Urothelium cell line (cell line): ENCODE measurements at places on chromosomes 6 and 20.
A peak's percentile ranks its signal among the peaks of the same experiment; 100 is the strongest.

DNA sequence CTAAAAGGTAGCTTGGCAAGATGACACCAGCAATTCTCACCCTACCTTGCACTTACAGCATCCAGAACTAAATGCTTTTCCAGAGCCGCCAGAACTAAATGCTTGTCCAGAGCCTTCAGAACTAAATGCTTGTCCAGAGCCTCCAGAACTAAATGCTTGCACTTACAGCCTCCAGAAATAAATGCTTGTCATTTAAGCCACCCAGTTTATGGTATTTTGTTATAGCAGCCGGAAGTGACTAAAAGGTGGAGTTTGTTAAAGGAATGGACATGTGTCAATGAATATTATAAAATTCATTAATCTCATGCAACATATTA is 133.5 kb downstream of the GPX5 start:
- DNase-seq, result no peak

- peak; percentile 67 for DNase-seq
These were observed 174.0 kb downstream of the GJA10 start for GRCh38 chr6:90068264-90068663.

GRCh38 chr6:38033442-38033982 is 214.0 kb downstream of the ZFAND3 start:
- no peak for DNase-seq

GRCh38 chr20:1830240-1830639 is 65.0 kb upstream of the SIRPA start:
- DNase-seq, result peak; percentile 91

DNA sequence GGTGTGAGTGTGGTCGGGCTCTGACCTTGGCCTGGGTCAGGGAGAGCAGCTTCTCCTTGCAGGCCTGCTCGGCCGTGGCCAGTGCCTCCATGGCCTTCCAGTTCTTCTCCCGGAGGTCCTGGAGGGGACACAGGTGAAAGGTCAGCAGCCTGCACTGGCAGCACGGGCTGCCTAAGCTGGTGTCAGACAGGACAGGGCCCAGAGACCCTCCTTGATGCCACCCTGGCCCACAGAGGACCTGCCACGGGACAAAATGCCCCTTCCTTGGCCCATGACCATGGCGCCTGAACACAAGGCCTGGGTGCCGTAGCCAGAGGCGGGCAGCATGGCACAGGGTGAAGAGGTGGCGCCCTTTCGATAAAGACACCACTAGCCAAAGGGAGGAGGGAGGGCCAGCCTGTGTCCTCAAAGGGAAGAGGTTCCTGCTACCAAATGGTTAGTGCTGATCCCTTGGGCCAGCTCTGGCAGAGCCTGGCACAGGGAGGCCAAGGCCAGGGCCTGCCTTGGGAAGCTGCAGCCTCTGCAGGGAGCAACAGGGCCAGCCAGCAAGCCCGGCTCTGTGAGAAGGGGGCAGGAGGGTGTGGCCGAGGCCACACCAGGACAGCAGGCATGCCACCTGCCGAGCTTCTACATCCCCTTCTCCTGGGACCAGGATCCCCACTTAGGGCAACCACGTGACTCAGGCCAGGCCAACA is 54.8 kb downstream of the DSTN start:
- DNase-seq, result no peak

DNA sequence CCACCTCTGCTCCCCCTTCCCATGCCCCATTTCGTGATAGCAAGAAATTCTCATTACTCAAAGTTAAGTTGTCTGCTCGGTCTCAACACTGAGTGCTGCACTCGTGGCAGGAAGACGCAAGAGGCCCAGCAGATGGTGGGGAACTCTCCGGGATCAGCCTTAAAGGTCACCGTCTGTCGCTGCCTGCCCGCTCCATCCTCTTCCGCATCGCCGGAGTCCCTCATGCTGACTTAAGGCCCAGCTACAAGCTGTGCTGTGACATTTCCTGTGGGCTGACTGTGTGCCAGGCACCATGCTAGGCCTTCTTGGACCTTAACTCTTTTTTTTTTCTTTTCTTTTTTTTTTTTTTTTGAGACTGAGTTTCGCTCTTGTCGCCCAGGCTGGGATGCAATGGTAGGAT is 17.8 kb downstream of the GRM4 start:
- no peak for DNase-seq

DNA sequence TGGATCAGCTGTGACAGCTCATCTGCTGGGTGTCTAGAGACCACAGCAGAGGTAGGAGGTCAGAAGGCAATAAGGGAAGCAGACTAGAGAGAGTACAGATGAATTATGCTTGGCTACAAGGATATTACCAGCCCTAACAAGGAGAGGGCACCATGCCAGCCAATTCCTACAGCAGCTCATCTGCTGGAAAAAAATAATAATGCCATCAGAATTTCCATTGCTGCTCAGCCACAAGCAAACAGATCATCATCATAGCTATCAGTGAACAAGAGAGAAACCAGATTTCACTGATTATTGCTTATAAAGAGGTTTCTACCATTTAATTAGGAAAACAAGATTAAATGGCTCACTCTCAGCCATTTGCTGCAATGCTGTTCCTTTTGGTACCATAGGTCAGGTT is 66.5 kb downstream of the PSMG4 start:
- no peak for DNase-seq

DNA sequence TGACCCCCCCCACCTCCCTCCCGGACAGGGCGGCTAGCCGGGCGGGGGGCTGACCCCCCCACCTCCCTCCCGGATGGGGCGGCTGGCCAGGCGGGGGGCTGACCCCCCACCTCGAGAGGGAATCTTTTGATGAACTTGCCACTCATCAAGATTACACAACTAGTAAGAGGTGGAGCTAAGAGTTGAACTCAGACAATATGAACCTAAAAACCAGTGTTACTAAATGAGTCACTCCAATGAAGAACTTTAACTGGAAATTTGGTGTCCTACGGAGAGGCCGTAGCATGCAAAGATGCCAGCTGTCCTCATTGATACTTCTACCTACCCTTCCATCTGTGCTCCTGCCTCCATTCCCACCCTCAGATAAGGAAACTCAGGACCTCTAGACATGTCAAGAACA is 42.8 kb downstream of the PFDN4 start:
- DNase-seq, result no peak

GRCh38 chr6:113089056-113089455 is 741.9 kb downstream of the RFPL4B start:
- DNase-seq, result no peak

GRCh38 chr6:150741633-150742200 is 123.8 kb upstream of the MTHFD1L start:
- no peak for DNase-seq

DNA sequence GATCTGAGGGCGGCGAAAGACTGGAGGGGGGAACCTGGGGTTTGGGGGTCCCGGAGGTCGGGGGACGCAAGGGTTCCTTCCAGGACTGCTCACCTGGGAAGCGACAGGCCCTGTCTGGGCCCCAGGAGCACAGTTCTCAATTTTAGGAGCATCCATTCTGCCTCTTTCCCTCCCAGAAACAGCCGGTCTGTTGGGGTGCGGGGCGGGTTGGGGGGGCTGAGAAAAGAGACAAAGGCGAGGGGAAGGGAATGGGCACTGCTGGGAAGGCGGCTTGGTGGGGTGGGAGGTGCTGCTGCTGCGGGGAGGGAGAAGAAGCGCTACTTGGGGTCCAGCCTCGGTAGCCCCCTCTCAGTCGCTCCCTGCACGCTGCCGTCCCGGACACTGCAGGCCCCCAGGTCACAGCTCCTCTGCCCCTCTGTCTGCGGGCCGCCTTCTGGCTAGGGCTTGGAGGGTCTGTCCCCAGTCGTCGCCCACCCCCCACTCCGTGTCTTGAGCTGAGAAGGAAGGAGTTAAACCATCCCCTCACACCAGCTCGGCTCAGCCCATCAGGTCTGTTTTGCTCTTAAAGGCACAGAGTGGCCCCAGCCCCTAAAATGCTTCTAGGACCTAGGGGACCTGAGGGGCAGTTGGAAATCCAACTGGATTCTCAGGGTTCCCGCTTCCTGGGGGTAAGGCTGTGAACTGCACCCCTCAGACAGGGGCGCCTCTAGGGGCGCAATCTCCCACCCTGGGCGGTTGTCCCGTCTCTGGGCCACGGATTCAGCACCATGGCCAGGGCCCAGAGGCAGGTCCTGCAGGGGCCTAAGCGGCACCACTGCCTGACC is 690 bp downstream of the GDAP1L1 start:
- peak; percentile 88 for DNase-seq

GRCh38 chr6:31446481-31446880 is 43.1 kb downstream of the MICA start:
- DNase-seq, result no peak

DNA sequence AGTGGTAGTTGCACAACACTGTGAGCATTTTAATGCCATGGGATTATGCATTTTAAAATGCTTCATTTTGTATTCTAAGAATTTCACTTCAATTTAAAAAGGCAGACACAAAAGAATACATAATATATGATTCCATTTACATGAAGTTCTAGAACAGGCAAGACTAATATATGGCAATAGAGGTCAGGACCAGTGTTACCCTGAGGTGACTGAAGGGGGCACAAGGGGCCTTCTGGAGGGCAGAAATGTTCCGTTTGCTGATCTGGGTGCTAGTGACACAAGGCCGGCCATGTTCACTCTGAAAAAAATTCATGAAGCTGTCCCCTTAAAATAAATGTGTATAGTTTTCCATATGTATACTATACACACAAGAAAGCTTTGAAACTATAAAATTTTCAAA is 28.5 kb downstream of the TASP1 start:
- no peak for DNase-seq

- no peak for DNase-seq
These were observed 12.1 kb upstream of the EYS start for GRCh38 chr6:65719101-65719500.

- DNase-seq, result no peak
These were observed 146.9 kb downstream of the DNAH8 start for GRCh38 chr6:38861926-38862401.

- DNase-seq, result peak; percentile 18
These were observed 317.8 kb downstream of the CENPW start for GRCh38 chr6:126657561-126658175.

- no peak for DNase-seq
These were observed 11.4 kb downstream of the SLC35F1 start for GRCh38 chr6:117918454-117918853.

DNA sequence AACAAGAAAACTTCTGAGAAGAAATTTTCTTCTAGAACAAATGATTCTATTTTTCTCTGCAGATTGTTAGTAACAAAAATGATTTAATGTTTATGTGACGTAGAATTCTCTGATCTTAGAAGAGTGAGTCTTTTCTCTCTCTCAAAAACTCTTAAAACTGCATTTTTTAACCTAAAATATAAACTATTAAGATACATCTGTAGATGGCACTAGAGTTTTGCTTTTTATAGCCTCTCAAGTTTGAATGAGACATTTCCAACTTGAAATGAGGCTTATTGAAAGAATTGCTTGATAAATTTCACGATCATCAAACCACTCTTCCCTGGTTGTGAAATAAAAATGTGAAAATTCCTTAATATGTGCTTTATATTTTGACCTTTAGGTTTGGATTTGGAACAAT is 53.8 kb downstream of the PHF3 start:
- DNase-seq, result no peak

- DNase-seq, result no peak
These were observed 272.8 kb upstream of the AGPAT4 start for GRCh38 chr6:161546632-161547031.

GRCh38 chr20:34254979-34255378 is 13.8 kb downstream of the ASIP start:
- no peak for DNase-seq

DNA sequence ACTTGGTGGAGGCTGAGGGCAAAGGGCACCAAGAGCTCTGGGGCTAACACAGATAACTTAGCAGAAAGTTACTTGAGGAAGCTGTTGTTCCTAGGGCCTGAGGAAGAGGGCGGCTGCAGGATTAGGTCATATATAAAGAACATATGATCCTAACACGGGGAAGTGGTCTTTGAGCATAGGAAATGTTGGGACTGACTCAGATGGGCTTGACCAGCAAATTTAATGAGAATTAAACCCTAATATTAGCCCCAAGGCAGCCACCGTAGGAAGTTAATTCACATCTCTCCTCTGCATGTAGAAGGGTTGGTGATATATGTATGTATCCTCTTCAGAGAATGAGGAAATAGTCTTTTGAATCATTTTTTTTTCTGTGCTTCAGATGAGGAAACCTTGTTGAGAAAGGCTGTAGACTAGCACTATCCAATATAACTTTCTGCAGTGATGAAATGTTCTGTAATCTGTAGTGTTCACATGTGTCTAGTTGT is 9.2 kb upstream of the ZBTB9 start:
- DNase-seq, result no peak

GRCh38 chr20:14595051-14595450 is 257.6 kb upstream of the FLRT3 start:
- no peak for DNase-seq

DNA sequence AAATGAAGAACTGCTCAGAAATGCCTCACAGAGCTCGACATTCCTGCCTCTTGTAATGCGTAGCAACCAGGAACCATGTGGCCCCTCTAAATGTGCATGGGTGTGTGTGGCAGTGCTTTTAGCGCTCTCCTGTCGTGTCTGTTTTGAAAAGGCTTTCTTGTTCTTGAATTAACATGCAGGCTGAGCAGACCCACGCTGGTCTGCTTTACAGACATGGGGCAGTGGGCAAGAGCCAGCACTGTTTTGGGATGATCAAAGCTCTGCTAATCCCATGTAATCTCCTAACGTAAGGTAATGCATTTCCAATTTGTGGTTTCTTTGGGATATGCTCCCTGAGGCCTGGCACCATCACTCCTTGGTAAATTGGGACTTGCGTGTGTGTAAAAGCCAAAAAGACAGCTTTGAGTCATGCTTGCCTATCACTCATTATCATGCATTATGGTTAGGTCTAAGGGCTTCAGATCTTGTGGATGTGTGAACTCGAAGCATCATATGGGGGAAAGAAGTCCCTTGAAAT is 11.8 kb downstream of the RIPOR2 start:
- DNase-seq, result no peak

GRCh38 chr6:128139519-128139918 is 238.7 kb upstream of the THEMIS start:
- DNase-seq, result peak; percentile 2

GRCh38 chr6:38012573-38012972 is 193.0 kb downstream of the ZFAND3 start:
- DNase-seq, result peak; percentile 42

GRCh38 chr6:152952866-152953509 is 29.9 kb downstream of the FBXO5 start:
- peak; percentile 21 for DNase-seq

GRCh38 chr6:136658711-136659110 is 108.5 kb upstream of the MAP7 start:
- no peak for DNase-seq
